Brain microvascular endothelial cell (primary cell): ENCODE measurements at places on chromosomes 11 and 22.

GRCh38 chr11:131998020-131998419 is 627.6 kb downstream of the NTM start:
- no peak for DNase-seq

DNA sequence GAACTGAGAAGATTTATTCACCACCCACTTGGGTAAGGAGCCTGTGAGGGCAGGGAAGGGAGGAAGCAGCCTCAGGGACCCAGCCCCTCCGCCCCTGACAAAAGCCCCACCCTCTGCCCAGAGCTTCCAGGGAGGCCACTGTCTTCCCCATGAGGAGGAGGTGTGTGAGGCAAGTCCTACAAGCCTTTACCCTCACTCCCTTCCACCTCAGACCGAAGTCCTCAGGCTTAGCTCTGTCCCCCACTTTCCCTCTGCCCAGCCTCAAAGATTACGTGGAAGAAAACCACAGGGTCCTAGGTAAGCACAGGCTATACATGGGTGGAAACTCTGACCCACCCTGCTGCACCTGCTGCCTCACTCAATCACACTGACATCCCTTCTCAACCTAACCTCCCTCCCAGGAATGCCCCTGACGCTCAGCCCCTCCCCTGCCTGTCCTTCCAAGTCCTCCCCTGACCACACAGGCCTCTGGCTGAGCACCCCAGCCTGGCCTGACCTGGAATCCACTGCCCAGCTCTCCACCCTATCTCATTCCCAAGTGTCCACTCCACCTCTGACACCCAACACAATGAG is 3.6 kb upstream of the ARAP1 start:
- no peak for DNase-seq

GRCh38 chr11:111976767-111977145 is 39.6 kb downstream of the DIXDC1 start:
- DNase-seq = no peak

DNA sequence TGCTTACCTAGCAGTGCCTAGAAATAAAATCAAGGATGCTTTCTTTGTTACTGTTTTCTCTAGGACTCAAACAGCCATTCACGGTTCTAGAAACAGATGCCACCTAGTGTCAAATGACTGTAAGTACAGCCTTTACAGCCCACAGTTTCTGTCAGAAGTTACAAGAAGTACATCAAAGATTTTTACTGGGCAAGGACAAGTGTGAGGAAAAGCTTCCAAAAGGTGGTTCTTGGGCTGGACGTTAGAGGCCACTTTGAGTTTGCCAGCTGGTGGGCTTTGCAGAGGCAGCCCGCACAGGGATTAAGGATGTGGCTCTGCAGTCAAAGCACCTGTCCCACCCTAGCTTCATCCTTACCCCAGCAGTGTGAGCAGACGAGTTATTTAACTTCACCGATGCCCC is 6.9 kb downstream of the KMT5B start:
- peak; percentile 35 for DNase-seq

DNA sequence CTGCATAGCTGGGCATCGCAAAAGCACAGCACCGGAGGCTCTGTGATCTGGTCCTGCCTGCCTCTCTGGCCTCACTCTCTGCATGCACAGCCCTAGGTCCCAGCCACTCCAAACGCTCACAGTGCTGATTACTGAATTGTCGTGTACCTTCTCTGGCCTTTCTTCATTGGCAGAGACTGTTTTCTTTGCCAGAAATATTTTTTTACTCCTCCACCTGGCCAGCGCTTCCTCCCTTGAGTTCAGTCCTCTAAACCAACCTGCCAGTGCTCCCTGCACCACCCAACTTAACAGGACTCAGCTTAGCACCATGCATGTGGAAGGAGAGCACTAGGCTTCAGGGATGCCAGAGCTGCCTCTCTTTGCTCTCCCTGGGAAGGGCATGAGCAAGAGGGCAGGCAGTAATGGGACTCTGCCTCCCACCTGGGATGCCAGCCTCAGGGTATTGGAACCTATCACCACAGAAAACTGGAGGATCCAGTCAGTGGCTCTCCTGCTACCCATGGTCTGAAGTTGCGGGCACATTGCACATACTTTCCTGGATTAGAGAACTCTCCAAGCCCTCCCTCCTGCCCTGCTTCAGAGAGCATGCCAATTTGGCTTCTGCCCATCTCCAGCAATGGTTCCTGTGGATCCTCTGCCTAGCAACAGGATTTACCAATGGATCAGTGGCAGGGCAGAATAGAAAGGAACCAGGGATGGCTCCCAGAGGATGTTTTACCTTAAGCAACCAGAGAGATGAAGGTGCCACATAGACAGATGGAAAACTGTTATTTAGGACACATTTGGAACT is 37.0 kb upstream of the GNAZ start:
- no peak for DNase-seq

GRCh38 chr11:94494126-94494680 is 419 bp downstream of the ANKRD49 start:
- no peak for DNase-seq

DNA sequence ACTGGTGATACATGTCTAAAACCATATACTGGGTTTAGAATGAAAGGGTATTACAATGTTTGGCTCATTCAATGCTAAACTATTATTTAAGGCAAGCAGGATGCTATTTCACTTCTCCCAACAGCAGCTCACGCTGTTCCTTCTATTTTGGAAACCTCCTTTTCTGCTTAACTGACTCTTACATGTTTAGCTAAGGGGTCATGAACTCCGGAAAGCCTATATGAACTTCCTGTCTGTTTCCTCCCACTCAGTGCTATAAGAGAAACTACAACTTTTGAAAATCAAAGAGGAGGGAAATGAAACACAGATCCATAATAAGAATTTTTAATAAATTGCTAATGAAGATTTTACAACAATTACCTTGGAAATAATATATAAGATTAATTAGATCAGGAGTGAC is 30.9 kb downstream of the SLC36A4 start:
- no peak for DNase-seq

- no peak for DNase-seq
These were observed 775.6 kb downstream of the BRD1 start for GRCh38 chr22:49052023-49052538.

GRCh38 chr11:113248702-113249490 is 65.5 kb upstream of the TTC12 start:
- DNase-seq = no peak

- no peak for DNase-seq
These were observed 268.2 kb upstream of the C11orf87 start for GRCh38 chr11:109153836-109154235.

- DNase-seq = no peak
These were observed 17.1 kb upstream of the TOLLIP start for GRCh38 chr11:1326435-1327063.

- no peak for DNase-seq
These were observed 14.6 kb downstream of the IL10RA start for GRCh38 chr11:118000850-118001228.

DNA sequence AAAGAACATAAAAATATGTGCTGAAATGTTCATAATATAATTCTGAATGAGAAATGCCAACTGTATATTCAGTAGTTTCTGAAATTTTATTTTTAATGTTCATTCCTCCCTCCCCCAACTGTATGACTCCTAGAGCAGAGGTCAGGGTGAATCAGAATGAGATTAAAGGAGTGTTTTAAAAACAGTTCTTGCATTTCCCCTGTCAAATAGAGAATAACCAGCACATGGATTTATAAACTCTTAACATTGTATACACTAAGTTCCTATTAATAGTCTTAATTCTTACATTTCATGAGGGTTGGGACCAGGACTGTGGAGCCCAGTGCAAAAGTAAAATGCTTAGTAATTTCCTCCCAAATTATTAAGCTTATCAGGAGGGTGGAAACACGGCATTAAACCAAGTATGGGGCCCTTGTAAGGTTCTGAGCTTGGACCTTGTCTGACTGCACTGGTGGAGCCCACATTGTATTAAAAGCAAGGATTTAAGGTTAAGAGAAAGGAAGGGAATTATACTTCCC is 474.6 kb upstream of the RAG2 start:
- no peak for DNase-seq

GRCh38 chr11:78015878-78016277 is 7.2 kb downstream of the KCTD14 start:
- DNase-seq = no peak

GRCh38 chr11:58573451-58574104 is 2.1 kb downstream of the LPXN start:
- DNase-seq = peak; percentile 88

DNA sequence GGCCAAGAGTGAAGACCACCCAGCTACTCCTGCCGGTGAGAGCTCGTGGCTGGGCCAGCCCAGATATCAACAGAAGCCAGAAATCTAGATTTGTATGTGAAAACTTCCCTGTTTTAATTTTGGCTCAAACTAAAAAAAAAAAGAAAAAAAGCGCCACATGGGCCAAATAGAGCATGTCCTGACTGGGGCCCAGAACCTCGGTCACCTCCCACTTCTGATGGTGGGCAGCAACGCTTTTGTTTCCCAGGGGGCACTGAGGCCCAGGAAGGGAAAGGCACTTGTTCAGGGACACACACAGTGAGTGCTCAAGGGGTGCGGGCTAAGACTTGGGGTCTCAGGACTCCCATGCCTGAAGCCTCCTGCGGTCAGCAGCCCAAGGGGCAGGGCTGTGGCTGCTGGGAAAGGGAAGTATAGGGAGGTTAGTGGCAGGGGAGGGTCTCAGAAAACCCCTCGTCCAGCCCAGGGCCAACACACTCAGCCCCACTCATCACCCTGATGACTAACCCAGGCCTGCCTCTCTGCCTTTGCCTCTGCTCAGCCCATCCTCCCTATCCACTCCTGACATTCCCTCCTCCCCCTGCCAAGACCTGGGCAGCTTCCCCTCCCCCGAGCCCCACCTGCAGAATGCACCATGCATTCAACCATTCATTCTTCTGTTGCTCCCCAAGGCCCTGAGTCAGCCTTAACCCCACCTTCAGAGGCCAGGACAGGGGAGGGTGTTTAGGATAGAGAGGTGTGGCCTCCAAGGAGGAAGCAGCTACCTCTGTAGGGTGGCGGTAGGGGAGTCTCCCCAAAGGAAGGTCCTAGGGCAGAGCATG is 30.0 kb upstream of the TCF20 start:
- no peak for DNase-seq

DNA sequence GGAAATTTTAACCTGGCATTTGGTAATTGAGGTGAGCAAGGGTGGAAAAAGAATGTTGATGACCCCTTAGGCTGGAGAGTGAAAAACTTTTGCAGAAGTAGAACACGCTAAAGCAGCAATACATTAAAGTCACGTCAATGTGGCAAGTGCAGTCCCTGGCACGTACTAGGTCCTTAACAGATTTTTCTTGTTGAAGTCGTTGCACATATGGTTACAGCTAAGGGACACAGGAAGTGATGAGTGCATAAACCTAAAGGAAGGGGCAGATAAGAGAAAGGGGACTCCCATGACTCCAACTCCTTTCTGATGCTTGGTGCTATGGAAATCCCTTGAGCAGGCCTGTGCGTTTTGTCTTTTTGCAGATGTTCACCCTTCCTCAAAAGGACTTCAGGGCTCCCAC is 1.2 kb downstream of the ACCS start:
- DNase-seq = no peak

DNA sequence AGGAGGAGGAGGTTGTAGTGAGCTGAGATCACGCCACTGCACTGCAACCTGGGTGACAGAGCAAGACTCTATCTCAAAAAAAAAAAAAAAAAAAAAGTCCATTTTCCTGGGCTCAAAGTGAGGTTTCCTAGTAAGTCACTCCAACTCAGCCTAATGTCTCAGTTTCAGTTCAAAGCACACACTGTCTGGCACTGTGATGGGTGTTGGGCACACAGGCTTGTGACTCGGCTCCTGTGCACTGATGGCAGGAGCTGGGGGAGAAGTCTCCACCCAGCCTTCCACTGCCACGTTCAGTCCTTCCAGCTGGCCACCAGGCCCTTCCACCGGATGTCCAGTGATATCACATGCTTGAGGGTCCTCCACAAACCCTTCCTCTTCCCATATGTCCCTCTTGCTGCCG is 186.0 kb downstream of the CEP164 start:
- DNase-seq = no peak

DNA sequence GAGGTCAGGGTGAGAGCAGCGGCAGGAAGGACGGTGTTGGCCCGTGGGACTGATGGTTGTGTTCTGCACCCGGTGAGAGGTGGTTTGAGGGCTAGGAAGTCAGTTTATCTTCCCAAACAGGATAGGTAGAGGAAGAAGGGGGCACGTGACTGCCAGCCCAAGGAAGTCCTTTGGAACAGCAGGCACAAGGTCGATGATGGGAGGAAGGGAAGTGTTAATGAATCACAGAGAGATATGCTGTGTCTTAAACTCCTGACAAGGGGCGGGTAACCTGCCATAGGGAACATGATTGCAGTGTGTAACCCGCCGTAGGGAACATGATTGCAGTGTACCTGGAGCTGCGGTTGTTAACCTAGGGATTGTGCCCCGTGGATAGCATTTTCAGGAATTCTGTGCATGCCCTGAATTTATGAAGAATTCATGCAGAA is 49.0 kb downstream of the PRR5L start:
- DNase-seq = no peak

DNA sequence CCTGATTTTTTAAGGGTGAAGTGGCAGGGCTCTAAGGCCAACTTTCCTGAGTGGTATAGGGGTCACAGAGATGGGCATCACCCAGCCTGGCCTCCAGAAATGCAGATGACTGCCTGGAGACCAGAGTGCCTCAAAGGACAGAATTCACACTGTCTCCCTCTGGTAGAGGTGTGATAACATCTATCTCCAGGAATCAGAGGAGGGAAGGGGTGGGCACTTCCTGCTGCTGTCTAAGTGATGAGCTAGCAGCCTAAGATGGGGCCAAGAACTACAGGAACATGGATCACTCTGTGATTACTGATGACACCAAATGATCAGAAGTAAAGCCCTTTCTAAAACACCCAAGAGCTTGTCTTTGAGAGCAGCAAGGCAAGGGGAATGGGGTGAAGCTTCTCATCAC is 61.9 kb downstream of the C11orf58 start:
- no peak for DNase-seq

DNA sequence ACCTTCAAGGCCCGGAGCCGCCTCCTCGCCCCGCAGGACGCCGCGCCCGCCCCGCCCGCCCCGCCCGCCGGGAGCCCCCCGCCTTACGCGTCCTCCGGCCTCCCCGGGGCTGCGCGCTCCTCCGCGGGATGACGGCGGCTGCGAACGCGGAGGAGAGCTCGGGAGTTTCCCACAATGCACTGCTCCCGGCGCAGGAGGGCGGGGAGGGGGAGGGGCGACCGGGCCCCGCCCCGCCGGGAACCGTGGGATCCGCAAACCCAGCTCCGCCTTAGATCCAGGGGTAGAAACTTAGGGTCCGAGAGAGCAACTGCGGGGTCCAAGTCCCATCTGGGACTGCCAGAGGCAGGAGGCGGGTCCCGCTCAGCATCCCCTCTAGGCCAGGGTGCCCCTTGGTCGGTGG is at the start of gene CEND1:
CEND1 (minus strand) TSS at position 148 of the 400 bp plus-strand sequence. CDS start 1,514 bp downstream, outside the sequence.
- DNase-seq = no peak

DNA sequence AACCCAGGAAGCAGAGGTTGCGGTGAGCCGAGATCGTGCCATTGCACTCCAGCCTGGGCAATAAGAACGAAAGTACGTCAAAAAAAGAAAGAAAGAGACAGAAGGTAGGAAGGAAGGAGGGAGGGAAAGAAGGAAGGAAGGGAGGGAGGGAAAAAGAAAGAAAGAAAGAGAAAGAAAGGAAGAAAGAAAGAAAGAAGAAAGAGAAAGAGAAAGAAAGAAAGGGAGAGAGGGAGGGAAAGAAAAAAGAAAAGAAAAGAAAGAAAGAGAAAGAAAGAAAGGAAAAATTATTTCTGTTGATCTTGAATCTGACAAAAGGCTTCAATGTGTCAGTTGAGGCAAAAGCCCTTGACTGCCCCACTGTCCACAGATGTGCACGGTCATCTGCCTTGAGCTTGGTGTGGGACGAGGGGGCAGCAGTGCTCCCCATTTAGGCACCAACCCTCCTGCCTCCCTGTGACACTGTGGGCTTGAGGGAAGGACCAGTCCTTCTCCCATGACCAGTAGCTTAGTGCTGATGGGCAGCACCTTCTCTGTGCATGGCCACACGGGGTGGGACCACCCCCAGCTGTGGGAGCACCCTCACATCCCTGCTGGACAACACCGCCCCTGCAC is 24.4 kb downstream of the KCTD17 start:
- DNase-seq = no peak
